ENCODE measurements at places on chromosomes 7 and 10. TPM values are rescaled to one million over a fixed set of nuclear protein-coding genes. Genes with fewer than 3 reads are reported as not detected.

GRCh38 chr7:114941692-114942091, 19.8 kb downstream of the MDFIC start:
- no peak for DNase-seq

DNA sequence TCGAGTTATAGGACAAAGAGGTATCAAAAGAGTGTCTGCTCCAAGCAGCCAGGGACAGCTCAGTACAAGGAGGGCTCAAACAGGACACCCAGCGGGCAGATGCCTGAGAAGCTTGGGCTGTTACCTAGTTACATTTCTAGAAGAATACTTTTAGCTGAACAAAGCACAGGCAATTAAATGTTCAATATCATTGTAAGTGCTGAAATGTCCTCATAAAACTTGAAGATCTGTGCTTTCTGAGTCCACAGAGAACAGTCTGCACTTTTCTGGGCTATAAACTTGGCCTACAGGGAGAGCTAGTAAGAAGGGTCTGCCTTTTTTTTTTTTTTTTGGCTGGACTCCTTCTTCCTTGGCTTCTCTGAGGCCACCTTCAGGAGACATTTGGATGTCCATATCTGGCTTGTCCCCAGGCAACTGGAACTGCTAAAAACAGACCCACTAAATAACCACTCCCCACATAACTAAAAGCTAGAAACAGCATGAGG, 123.2 kb downstream of the SLC16A9 start:
- DNase-seq, result no peak

DNA sequence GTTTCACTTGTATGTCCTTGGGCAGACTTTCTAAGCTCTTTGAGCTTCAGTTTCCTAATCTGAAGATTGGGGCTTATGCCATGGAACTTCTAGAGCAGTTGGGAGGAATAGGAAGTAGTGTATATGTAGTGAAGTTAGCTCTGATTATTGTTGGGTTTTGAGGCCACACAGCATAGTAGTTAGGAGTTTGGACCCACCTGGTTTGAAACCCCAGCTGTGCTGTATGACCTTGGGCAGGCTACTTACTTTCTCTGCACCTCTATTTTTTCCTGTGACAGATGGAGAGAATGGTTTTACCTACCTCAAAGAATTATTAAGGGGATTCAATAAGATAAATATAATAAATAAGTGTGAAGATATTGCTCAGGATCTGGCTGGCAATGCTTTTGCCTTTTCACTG, 61.4 kb upstream of the ADRB1 start:
- DNase-seq, result no peak

DNA sequence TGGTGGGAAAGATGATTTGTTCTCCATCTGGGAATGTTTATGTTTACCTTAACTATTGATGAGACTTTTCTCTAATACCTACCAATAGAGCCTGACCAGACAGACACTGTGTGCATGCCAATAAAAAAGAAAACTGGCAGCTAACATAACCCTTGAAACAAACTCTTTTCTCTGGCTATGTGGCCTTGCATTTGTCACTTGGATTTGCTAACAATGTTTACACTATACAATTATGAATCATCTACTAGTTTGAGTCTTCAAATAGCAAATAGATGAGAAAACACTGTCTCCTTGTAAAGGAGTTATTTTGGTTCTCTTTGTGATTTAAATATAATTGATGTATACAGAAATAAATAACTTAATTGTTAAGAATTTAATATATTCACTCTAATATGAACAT, 273.1 kb downstream of the SEMA3D start:
- peak; percentile 24 for DNase-seq

DNA sequence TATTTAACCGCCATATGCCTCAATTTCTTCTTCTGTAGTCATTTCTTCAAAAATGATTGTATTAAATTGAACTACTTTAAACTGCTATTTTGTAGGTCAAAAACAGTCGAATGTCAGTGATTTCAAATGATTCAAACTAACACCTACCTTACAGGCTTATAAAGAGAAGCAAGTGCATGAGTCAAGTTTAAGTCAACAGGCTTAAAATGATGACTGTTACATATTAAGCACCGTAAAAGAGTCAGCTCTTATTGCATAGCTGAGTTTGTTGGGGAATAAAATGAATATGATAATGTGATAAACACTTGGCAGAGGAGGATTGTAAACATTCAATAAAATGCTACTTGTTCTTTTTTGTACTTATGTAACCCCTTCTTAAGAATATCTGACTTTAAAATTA, 90.1 kb upstream of the ANKRD1 start:
- DNase-seq, result peak; percentile 13

- DNase-seq, result no peak
Measured at GRCh38 chr7:31186202-31186601, 134.1 kb downstream of the ADCYAP1R1 start.

DNA sequence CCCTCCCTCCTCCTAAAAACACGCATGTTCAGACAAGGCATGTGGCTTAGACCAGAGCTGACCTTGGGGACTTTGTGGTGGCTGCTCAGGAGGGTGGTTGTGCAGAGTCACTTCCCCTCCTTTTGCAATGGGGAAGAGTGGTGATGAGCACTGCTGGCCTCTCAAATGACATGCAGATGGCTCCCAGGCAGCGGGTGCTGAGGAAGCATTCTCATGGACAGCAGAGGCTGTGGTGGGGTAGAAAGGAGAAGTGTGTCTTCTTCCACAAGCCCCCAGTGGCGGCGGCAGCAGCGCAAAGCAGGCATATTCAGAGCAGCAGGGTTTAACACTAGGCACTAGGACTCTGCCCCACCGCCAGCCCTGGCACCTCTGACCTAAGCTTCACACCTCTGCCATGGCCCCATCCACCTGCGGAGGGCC, 105.9 kb upstream of the ANLN start:
- no peak for DNase-seq

- DNase-seq, result no peak
Measured at GRCh38 chr10:130350996-130351395, 214.8 kb downstream of the GLRX3 start.

DNA sequence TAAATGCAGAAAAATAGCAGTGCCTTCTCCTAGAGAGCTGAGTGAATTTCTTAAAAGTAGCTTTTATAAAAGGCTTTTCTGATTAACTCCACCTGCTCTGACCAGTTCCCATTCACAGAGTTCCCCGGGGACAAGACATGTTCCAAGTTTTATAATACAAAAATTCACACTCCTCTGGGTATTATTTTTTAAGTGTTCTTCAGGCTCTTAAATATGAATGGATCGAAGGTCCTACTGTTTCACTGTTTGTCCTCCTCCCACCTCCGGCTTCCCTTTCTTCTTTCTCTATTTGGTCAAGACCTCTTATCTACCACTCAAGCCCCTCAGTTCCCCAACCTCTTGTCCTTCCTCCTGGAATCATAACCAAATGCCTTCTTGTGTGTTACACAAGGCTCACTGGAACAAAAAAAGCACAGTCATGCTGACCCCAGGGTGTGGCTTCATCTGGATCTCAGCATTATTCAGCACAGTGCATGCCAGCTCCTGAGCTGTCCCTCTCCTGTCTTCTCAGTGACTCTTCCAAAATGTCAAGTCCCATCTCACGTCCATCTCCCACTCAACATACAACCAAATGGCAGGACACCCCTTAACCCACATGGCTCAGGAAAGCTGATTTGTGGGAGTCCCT, 222.4 kb downstream of the SORCS1 start:
- DNase-seq, result no peak

DNA sequence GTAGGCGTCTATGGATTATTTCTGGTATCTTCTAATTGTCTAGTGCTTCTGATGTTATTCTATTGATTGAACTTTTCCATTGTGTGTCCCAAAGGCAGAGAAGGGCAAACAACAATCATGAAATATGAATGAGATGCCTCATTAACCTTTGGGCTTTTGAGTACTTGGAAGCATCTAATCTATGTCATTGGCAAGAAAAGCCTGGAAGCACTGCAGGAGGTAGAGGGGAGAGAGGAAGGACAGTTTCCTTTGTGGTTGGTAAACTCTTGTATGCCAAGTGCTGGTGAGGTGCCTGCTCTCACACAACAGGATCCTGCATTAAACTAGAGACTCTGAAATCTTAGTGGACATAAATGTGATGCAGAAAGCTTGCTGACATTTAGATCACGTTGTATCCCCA, 155.2 kb upstream of the TPK1 start:
- DNase-seq, result no peak

DNA sequence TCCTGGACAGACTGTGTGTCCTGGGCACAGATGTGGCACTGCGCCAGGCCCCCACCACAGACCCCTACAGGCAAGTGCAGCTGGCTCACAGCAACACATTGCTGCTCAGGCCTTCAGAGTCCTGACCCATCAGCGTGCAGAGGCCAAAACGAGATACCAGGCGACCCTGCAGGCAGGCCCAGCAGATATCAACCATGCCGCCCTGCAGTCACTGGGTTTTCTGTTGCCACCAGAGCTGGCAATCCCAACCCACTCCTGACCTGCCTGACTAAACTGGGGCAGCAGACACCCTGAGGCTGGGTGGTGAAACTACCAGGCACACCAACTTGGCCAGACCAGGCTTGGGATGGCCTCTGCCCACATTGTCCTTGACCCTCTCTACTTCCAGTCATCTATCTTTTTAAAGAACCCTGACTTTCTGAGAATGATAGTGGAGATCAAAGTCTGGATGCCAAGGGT, 20.3 kb downstream of the ZCCHC24 start:
- no peak for DNase-seq

- no peak for DNase-seq
Measured at GRCh38 chr10:132120734-132121510, 55.2 kb downstream of the JAKMIP3 start.

DNA sequence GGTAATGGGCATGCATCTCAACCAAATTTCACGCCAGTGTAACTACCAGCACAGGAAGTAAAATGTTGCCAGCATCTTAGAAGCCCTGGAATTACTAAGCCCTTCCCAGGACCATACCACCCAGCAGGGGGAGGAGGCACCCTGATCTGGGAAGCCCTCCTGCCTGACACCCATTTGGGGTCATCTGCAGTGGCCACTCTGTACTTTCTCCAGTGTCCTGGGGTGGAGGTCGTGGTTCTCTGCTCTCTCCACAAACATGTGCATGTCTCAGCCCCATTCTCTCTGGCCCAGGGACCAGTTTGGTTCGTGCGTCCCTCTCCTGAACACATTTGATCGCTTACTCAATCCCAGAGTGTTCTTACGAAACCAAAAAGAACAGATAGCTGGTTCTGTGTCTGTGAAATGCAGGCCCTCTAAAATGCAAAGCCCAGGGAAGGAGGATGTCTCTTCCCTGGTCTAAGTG, 9.4 kb upstream of the LRRC27 start:
- peak; percentile 88 for DNase-seq

DNA sequence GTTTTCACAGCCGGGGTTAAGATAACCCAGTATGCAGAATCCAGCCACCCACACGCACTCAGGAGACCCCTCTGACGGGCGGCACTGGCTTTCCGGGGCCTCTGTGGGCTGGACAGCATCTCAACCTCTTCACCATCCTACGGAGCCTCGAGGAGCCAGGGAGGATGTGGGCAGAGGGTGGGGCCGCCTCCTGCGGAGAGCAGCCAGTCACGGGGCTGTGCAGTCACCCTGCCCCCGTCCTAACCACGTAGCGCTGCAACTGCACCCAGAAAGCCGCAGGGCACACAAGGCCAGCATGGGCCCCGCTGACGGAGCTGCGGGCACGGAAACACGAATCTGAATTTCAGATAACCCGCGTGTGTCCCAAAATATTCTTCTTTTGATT, 270.3 kb downstream of the ELFN1 start:
- peak; percentile 74 for DNase-seq

The TMEM229A gene
- not detected for total RNA-seq

The H2BK1 gene
- not detected for total RNA-seq

The ZNF853 gene
- 0.32 TPM for total RNA-seq

The JAZF1 gene
- total RNA-seq, result 38.4 TPM

All from fibroblast of villous mesenchyme (primary cell).